ENCODE measurements at places on chromosomes 1 and 21.

GRCh38 chr1:84298684-84299535 is 2.6 kb upstream of the SAMD13 start:
- DNase-seq, result no peak

- no peak for DNase-seq
These were observed 8.8 kb upstream of the JAK1 start for GRCh38 chr1:64975127-64975526.

GRCh38 chr1:37016121-37016520 is 18.2 kb downstream of the GRIK3 start:
- DNase-seq, result no peak

DNA sequence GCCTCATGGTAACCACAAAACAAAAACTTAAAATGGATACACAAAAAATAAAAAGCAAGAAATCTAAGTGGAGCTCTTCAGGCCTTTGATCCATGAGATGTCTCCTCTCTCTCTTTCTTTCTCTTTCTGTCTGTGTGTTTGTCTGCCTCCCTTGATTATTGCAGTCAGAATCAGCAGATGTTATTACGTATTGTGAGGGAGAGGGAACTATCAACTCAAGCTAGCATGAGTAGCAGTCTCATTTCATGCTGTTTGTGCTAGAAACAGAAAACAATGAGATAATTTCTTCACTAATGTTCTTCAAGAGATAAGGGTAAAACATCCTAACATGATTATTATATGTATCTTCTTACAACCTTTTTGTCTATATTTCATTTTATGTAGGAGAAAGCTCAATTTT is 103.7 kb upstream of the PDC start:
- DNase-seq, result no peak

- no peak for DNase-seq
These were observed 29.4 kb downstream of the MRPL37 start for GRCh38 chr1:54229281-54229891.

DNA sequence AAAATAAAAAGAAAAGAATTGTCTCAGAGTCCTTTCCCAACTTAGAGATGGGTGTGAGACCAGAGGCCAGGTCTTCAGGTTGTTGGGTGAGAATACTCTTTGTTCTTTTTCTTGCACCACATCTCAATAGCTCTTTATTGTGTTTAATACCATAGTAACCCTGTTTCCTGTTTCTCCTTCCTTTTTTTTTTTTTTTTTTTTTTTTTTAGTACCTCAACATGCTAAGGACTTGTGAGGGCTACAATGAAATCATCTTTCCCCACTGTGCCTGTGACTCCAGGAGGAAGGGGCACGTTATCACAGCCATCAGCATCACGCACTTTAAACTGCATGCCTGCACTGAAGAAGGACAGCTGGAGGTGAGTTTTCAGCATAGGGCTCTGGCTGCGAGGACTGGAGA is 24.4 kb downstream of the CELF3 start:
- DNase-seq, result no peak

DNA sequence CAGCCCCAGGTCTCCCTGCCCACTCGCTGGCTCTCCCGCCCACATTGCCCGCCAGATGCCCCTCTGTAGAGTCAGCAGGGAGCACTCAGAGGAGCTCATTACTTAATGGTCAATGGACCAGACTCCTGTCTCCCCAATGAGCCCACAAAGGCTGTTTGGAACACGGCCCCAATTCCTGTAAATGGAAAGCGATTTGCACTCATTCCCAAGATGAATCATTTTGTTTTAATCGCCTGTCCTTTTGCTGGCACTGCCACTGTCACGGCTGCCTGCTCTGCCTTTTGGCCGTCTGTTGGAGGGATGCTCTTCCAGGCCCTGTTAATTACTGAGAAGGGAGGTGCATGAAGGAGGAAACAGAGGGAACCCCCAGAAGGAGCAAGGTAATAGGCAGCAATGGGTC is 44.8 kb upstream of the ATP2B4 start:
- DNase-seq, result no peak

GRCh38 chr1:110783292-110783918 is 89.5 kb upstream of the CD53 start:
- peak; percentile 44 for DNase-seq

DNA sequence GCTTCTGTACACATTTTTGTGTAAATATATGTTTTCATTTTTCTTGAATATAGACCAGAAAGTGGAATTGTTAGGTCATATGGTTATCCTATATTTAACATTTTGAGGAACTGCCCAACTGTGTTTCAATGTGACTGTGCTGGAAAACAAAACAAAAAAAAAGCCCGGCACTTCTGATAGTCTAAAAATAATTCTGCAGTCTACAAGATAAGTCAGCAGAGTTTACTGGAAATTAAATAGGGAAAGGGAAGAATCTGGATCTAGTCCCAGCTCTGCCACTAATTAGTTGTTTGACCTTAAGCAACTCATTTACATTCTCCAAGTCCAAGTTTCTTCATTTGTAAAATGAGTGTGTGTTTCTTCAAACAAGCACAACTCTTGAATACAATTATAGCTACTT is 869.1 kb upstream of the B3GALT2 start:
- DNase-seq, result no peak

DNA sequence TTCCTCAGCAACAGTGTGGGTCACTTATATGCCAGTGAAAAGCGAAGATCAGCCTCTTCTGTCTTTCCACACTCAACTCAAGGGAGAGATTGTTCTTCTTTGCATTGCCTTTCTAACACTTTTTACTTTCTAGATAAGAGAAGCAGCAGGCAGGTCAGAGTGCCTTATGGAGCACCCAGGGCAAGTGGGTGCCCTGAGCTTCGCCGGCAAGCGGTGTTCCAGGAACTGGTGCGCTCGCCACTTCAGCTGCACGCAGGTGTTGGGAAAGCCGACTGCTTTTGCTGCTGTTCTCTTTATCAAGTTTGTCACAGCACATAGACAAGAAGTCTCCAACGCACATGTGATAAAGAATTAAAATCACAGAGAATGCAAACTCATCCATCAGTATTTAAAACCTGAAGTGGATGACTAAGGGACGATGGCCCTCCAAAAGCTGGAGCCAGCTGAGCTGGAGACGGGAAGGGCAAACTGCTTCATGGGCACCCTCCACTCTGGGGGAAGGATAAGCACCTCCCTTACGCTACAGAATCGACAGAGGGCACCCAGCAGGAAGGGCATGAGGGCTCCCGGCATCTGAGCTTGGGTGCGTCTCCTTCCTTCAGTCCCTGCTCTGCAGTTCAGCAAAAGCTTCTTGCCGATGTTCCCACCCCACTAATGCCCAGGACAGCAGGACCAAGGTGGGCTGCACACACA is 20.7 kb downstream of the UBE2G2 start:
- DNase-seq, result no peak

DNA sequence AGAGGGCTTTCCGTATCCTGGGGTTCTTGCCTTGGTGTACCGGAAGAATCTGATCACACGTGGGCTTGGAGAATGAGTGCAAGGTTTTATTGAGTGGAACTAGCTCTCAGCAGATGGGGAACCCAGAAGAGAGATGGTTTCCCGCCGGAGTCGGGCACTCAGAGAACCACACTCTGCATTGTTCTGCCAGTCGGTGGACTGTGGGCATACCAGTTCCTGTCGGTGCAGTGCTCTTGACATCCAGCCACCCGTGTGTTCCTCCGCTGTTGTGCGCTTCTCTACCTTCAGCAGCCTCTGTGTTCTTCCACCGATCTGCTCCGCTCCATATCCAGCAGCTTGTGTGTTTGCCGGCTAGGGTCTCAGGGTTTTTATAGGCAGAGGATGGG is 10.8 kb upstream of the PPIE start:
- DNase-seq, result no peak

- no peak for DNase-seq
These were observed 2.6 kb downstream of the ZBTB48 start for GRCh38 chr1:6582370-6582769.

DNA sequence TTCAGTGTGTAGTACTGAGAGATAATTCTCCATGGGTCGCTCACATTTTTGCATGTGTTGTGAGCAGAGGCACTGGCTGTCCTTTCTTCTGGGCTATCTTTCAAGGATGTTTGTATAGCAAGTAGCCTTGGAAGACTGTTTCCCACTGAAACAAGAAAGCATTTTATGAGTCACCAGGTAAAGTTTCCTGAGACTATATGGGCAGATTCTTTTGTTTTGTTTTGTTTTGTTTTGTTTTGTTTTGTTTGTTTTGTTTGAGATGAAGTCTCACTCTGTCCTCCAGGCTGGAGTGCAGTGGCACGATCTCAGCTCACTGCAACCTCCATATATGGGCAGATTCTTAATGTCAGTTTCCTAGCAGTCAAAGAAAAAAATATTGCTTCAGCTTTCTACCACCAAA is 912.6 kb downstream of the TTLL7 start:
- no peak for DNase-seq

- no peak for DNase-seq
These were observed 70.2 kb upstream of the KIF26B start for GRCh38 chr1:245084551-245084950.

GRCh38 chr1:35777109-35777508 is 7.3 kb upstream of the CLSPN start:
- no peak for DNase-seq

GRCh38 chr21:34190576-34191321 is 117.4 kb downstream of the MRPS6 start:
- DNase-seq, result no peak

GRCh38 chr1:246254854-246255253 is 252.2 kb downstream of the SMYD3 start:
- no peak for DNase-seq

DNA sequence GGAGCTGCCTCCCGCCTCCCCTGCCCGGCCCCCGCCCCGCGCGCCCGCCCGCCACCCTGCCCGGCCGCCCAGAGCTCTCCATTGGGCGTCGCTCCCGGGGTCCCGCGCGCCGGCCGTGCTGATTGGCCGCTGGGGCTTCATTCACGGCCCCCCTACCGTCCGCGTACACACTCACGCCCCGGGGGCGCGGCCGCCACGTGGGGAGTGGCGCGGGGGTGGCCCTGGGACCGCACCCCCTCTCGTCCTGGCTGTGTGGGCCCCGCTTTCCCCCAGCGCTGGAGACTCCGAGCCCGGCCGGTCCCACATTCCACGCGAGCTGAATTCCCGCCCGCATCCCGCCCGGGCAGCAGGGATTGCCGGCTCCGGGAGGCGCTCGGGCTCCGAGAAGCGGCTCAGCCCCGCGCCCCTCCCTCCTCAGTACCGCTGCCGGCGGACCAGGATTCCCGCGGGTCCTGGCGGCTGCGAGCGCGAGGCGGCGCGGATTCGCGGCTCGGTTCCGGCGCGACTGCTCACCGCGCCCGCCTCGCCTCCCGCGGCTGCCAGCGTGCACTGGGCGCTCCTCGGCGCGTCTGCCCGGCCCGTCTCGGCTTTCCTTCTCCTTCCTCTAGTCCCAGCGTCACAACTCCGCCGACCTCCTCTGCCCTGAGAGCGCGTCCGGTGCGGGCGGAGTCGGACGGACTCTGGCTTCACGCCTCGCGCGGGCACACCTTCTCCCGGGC is 450 bp upstream of the POU3F1 start:
- DNase-seq, result peak; percentile 58

DNA sequence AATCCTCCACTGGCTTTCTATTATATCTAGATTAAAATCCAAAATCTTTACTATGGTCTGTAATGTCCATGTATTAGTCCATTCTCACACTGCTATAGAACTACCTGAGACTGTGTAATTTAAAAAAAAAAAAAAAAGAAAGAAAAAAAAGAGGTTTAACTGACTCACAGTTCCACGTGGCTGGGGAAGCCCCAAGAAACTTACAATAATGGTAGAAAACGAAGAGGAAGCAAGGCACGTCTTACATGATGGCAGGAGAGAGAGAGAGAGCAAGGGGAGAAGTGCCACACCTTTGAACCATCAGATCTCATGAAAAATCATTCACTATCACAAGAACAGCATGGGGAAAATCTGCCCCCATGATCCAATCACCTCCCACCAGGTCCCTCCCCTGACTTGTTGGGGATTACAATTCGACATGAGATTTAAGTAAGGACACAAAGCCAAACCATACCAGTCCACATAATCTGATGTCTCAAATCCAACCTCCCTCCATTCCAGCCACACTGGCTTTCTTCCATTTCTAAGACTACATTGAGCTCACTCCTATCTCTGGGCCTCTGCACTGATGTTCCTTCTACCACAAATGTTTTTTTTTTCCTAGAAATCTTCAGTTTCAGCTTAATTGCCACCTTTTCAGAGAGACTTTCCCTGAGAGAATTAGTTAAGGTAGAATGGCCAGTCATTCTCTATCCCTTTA is 92.4 kb downstream of the EIF4G3 start:
- no peak for DNase-seq

DNA sequence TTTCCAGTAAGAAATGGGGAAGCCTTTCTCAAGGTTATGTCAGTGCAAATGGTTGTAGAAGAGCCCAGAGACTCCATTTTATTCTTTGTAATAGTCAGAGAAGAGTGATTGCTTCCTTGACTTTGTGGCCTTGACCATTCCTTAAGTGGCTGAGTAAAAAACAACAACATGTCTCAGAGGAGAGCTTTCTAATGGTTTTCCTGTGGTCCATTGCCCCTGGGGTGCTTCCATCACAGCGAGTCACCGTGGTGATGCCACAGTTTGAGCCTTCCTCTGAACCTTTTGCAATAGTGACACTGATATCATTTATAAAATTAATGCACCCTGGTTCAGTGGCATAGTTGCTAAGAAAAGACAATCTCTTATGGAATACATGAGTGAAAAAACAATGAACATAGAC is 38.6 kb downstream of the PAPPA2 start:
- DNase-seq, result no peak

- DNase-seq, result no peak
These were observed 46.2 kb downstream of the PLPP3 start for GRCh38 chr1:56533197-56533596.

DNA sequence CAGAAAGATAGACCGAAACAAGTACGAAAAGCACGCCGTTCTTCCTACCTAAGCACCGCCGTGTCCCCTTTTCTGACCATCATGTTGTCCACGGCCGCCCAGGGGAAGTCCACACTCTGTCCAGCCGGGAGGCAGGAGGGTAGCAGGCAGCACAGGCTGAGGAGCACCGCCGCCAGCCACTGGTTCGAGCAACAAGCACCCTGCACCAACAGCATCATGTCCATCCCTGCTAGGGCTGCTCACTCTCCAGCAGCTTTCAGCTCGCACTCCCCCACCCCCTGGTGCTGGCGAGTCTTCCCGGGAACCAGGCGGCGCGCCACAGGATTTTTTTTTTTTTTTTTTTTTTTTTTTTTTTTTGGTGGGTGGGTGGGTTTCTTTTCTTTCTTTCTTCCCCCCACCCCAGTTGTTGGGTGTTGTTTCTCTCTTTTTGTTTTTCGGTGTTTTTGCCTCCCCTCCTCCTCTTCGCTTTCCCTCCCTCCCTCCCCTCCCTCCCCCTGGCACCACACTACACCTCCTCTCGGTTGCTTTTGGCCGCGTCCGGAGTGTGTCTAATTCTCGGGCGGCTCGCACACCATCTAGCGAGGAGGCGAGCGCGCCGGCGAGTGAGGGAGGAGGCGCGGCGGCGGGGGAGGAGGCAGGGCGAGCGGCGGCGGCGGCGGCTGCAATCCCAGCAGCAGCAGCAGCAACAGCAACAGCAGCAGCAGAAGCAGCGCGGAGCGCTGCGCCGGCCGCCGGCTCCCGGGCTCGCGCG is at the start of gene NEGR1:
TSS of gene NEGR1 (minus strand) at position 269 of the 751 bp plus-strand sequence.
- DNase-seq, result no peak

- no peak for DNase-seq
These were observed 1.7 kb downstream of the GABPB2 start for GRCh38 chr1:151072224-151072623.

GRCh38 chr1:32918179-32918578 is 17.0 kb upstream of the TMEM54 start:
- no peak for DNase-seq

Data from activated CD8-positive, alpha-beta memory T cell treated with anti-CD3 and anti-CD28 coated beads for 4 hours (primary cell).